ENCODE measurements at places on chromosomes 16 and 17.
A peak's percentile ranks its signal among the peaks of the same experiment; 100 is the strongest.

- H3K36me3 ChIP-seq: peaks cover 57% of the 10 kb centered on the region
- no peak overlapping the region for H3K4me3 ChIP-seq
- no peak for DNase-seq
- peak overlapping the region; percentile 54 for H3K27ac ChIP-seq
Measured at GRCh38 chr16:27464626-27465482, 62.9 kb downstream of the IL21R start.

DNA sequence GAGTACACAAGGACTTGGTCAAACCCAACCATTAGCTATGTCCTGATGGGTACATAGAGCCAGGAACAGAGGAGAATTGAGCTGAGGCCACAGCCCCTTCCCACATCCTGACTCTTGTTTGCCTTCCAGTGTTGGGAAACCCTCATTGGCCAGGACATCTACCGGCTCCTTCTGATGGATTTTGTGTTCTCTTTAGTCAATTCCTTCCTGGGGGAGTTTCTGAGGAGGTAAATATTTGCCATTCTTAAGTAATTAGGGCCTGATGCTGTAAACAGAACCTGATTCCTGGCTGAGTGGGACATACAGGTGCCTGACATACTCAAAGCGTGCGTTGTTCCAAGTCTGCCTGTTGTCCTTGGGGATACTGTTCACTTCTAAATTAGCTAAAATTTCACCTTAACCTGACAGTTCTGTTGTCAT, 42.6 kb downstream of the GDE1 start:
- DNase-seq: no peak
- H3K4me3 ChIP-seq: no peak overlapping the region
- H3K4me1 ChIP-seq: no peaks in the 10 kb centered on the region
- peaks cover 9% of the 10 kb centered on the region for H3K27me3 ChIP-seq
- peak overlapping the region; percentile 75 for H3K27ac ChIP-seq

- no peak for DNase-seq
- H3K27ac ChIP-seq: no peak overlapping the region
- H3K4me1 ChIP-seq: no peaks in the 10 kb centered on the region
- peaks cover 8% of the 10 kb centered on the region for H3K27me3 ChIP-seq
- H3K36me3 ChIP-seq: no peaks in the 10 kb centered on the region
Measured at GRCh38 chr16:24345704-24346103, 89.6 kb downstream of the CACNG3 start.

GRCh38 chr17:17719199-17719940, 38.1 kb downstream of the RAI1 start:
- no peak overlapping the region for H3K4me3 ChIP-seq
- DNase-seq: no peak
- H3K27me3 ChIP-seq: peaks cover 10% of the 10 kb centered on the region
- H3K27ac ChIP-seq: peak overlapping the region; percentile 4

DNA sequence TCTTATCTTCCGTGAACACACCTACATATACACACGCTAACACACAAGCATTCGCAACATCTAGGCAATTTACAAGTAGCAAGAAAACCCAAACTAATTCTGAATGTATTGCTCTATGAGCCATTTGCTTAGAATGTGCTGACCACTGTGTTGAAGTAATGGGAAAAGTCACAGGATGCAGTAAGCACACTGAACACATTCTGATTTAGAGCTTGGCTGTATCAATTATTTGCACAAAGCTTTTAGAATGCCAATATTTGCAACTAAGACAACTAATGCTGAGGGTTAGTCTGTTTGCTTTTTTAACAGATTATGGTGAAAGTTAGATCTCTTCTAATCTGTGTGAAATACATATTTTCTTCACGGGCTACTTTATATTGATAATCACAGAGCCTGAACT, 179.8 kb upstream of the ELAC2 start:
- no peak overlapping the region for H3K27ac ChIP-seq
- peaks cover 7% of the 10 kb centered on the region for H3K27me3 ChIP-seq
- no peak for DNase-seq
- no peak overlapping the region for H3K4me3 ChIP-seq
- peaks cover 4% of the 10 kb centered on the region for H3K36me3 ChIP-seq

GRCh38 chr17:78618264-78619066, 41.3 kb upstream of the DNAH17 start:
- no peak for DNase-seq
- H3K4me1 ChIP-seq: no peaks in the 10 kb centered on the region
- no peak overlapping the region for H3K4me3 ChIP-seq
- H3K36me3 ChIP-seq: peaks cover 6% of the 10 kb centered on the region
- H3K27ac ChIP-seq: no peak overlapping the region

GRCh38 chr17:78063489-78063888, 65.1 kb downstream of the TMC6 start:
- no peak for DNase-seq
- H3K4me1 ChIP-seq: no peaks in the 10 kb centered on the region
- H3K4me3 ChIP-seq: no peak overlapping the region
- peaks cover 16% of the 10 kb centered on the region for H3K36me3 ChIP-seq

- no peak overlapping the region for H3K4me3 ChIP-seq
- peaks cover 42% of the 10 kb centered on the region for H3K36me3 ChIP-seq
- no peaks in the 10 kb centered on the region for H3K27me3 ChIP-seq
- no peak overlapping the region for H3K27ac ChIP-seq
- DNase-seq: no peak
Measured at GRCh38 chr17:49637050-49637449, 40.8 kb downstream of the SPOP start.

DNA sequence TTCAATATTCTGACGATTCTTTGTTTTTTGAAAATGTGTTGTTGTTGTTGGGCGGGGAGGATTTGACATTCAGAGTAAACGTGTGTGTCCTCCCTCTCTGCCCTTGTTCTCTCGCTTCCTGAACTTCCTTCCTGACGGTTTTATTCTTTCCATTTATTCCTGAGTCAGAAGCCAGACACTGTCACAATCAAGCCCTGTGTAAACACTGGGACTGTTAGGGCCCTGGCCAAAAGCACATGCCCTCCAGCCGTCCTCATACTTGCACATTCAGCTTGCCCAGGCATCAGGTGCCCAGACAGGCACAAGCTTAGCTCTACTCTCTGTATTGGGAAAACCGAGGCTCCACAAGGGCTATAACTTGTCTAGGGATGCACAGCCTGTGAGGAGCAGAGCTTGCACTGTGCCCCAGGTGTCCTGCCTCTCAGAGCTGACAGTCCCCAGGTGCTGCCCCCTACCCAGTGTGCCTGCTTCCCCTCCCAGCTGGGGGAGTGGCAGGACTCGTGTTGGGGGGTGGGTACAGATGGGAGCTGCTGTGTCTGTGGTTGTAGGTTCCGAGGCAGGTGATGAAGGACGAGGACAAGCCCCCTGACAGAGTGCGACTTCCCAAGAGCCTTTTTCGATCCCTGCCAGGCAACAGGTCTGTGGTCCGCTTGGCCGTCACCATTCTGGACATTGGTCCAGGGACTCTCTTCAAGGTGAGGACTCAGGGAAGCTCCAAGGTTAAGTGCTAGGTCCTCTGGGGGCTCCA, 9.7 kb downstream of the ADGRG3 start:
- no peak for DNase-seq
- H3K27me3 ChIP-seq: peaks cover 5% of the 10 kb centered on the region
- H3K4me1 ChIP-seq: peaks cover 56% of the 10 kb centered on the region
- no peaks in the 10 kb centered on the region for H3K36me3 ChIP-seq

DNA sequence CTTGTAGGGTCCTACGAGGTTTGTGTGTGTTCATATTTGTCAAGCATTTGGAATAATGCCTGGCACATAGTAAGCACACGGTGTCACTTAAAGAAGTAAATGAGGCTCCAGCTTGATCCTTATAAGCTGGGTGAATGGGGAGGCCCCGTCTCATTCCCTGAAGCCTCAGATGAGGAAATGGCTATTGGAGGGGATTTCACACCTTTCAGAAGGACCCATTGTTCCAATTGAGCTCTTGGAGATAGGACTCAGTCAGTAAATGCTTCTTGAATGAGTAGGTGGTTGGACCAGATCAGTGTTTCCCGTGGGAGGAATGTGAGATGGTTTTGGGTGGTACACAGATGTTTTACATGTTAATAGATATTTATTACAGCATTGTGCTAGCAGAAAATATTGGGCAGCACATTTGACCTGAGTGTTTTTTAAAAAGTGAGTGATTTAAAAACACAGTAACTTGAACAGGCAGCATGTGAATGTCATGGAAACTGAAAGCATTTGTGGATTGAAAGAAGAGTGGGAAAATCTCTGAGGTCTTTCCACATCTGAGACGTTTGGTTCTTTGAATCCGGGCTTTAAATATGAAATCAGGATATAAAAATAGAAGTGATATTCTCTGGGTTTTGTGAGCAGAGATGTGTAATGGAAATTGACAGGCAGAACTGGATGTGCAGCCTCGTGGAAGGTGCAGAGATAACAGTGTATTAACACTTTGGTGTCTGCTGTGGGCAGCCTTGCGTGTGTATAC, 36.4 kb upstream of the ARHGAP17 start:
- H3K4me3 ChIP-seq: no peak overlapping the region
- no peak overlapping the region for H3K27ac ChIP-seq
- no peak for DNase-seq
- H3K27me3 ChIP-seq: peaks cover 13% of the 10 kb centered on the region

- H3K36me3 ChIP-seq: peaks cover 3% of the 10 kb centered on the region
- H3K27me3 ChIP-seq: peaks cover 8% of the 10 kb centered on the region
- no peak for DNase-seq
- H3K27ac ChIP-seq: peak overlapping the region; percentile 24
Measured at GRCh38 chr16:10945065-10945787, 862 bp downstream of the CLEC16A start.

DNA sequence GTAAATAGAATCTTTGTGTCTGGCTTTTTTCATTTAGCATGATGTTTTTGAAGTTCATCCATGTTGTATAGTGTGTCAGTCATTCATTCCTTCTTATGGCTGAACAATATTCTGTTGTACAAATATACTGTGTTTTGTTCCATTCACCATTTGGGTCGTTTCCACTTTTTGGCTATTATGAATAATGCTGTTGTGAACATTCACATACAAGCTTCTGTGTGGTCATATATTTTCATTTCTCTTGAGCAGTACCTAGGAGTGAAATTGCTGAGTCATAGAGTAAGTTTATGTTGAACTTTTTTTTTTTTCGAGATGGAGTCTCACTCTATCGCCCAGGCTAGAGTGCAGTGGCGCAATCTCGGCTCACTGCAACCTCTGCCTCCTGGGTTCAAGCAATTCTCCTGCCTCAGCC, 32.3 kb upstream of the TAOK1 start:
- no peak for DNase-seq
- H3K4me3 ChIP-seq: no peak overlapping the region
- H3K27me3 ChIP-seq: peaks cover 2% of the 10 kb centered on the region
- no peaks in the 10 kb centered on the region for H3K36me3 ChIP-seq
- no peak overlapping the region for H3K27ac ChIP-seq

DNA sequence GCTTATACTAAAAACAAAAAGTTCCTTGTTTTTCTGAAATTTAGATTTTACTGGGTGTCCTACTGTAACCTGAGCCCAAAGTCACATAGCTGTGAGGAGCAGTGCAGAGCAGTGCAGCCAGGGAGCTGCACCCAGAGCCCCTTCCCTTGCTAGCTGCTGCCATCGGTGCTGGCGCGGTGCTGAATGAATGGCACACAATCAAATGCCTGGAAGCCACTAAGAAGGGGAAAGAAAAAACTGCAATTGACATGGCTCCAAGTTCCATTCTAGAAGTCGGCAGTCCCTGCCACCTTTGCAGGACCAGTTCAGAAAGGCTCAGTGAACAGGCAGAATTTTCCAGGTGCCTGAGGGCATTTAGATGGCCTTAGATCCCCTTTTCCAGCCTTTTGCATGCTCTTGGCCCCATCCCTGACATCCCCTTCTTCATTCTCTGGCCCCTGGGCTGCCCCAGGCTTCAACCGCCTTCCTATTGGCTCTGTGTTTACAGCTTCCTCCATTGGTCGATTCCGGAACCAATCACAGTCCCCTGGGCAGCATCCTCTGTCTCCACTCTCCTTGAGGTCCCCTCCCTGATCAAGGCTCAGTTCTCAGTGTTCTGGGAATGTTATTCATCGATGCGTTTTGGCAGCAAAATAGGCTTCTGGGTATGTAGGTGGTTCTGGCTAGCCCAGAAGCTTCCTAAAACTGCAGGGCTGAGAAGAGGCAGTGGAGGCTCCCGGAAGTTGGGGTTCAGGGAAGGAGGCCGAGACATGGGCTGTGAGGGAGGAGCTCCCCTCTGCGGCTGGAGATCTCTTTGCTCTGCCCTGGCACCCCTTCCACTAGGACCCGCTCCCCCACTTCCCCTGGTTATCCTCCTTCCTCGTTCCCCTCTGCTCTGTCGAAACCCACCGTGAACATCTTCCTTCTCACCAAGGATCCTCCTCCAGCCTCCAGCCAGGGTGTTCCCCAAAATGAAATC, 37.9 kb downstream of the ATP2C2 start:
- DNase-seq: no peak
- no peak overlapping the region for H3K27ac ChIP-seq
- peaks cover 4% of the 10 kb centered on the region for H3K4me1 ChIP-seq
- H3K27me3 ChIP-seq: peaks cover 55% of the 10 kb centered on the region

- H3K36me3 ChIP-seq: peaks cover 30% of the 10 kb centered on the region
- H3K4me1 ChIP-seq: peaks cover 35% of the 10 kb centered on the region
- DNase-seq: no peak
- H3K4me3 ChIP-seq: no peak overlapping the region
Measured at GRCh38 chr17:50134206-50135110, 4.5 kb upstream of the SAMD14 start.

DNA sequence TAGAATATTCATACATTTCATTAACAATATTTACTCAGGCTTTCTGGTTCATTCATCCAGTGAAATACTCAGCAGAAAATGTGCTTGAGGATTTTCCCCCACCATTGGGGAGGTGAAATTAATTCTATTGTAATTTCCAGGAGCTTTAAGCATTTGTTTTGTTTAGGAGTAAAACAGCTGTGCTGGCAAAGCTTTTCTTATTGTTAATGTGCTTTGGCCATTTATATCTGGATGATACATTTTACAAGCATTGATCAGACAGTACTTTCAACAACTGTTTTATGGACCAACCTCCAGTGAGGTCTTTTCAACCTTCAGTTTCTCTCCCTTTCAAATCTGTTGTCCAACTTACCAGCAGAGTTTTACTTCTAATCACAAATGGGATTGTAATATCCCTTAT, 672.4 kb downstream of the CDH11 start:
- H3K4me1 ChIP-seq: no peaks in the 10 kb centered on the region
- H3K27ac ChIP-seq: no peak overlapping the region
- no peak for DNase-seq
- no peaks in the 10 kb centered on the region for H3K36me3 ChIP-seq
- peaks cover 7% of the 10 kb centered on the region for H3K27me3 ChIP-seq
